Mesothelial cell of epicardium (in vitro differentiated cells): ENCODE measurements at places on chromosomes 3 and 15. TPM values are rescaled to one million over a fixed set of nuclear protein-coding genes. Genes with fewer than 3 reads are reported as not detected.
A peak's percentile ranks its signal among the peaks of the same experiment; 100 is the strongest.

The COMMD4 gene
- 64.1 to 70.5 TPM (median 69.1 TPM) in 3 replicates for total RNA-seq

The PRR20G gene
- total RNA-seq, result not detected in 3 replicates

- H3K4me3 ChIP-seq, result no peak overlapping the region
- H3K4me1 ChIP-seq, result peaks cover 9% of the 10 kb centered on the region
- H3K27me3 ChIP-seq, result peaks cover 97% of the 10 kb centered on the region
- no peaks in the 10 kb centered on the region for H3K36me3 ChIP-seq
- no peak for DNase-seq
Measured at GRCh38 chr15:79093352-79093935, 2.9 kb upstream of the RASGRF1 start.

The GATA2 gene
- 53.2 to 60.4 TPM (median 54.3 TPM) in 3 replicates for total RNA-seq

GRCh38 chr3:106678657-106679390 is 698.4 kb upstream of the CCDC54 start:
- H3K4me3 ChIP-seq, result no peak overlapping the region
- DNase-seq, result no peak
- peaks cover 2% of the 10 kb centered on the region for H3K4me1 ChIP-seq
- H3K27ac ChIP-seq, result no peak overlapping the region
- H3K27me3 ChIP-seq, result no peaks in the 10 kb centered on the region

The PLA2G4D gene
- not detected in 3 replicates for total RNA-seq

- H3K4me1 ChIP-seq, result peaks cover 3% of the 10 kb centered on the region
- no peaks in the 10 kb centered on the region for H3K27me3 ChIP-seq
- no peak overlapping the region for H3K4me3 ChIP-seq
Measured at GRCh38 chr15:52136442-52136980, 23.9 kb upstream of the BCL2L10 start.

DNA sequence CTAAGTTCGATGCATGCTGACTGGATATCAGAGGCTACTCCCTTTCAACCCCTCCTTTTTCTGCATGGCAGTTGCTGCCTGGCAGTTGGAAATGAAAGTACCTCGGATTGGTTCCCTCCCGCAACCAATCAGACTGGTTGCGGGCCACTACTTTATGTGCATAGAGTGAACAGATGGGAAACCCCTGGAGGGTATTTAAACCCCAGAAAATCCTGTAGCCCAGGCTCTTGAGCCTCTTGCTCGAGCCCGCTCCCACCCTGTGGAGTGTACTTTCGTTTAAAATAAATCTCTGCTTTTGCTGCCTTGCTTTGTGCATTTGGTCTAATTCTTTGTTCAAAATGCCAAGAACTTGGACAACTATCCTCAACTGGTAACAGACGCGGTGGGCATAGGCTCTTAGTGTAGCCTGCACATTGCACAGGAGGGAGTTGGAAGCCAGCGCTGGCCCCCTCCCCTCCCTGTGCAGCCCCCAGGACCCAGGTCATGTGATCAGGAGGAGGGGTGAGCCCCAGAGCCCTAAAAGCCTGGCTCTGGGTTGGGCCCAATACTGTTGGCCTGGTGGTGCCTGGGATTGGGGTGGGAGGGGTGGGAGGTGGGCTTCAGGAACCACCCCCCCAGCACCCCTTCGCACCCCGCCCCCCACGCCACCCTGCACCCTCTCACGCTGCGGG is 26.8 kb downstream of the RHCG start:
- no peak overlapping the region for H3K4me3 ChIP-seq
- H3K27ac ChIP-seq, result no peak overlapping the region
- peaks cover 6% of the 10 kb centered on the region for H3K4me1 ChIP-seq
- DNase-seq, result no peak

- DNase-seq, result no peak
- no peaks in the 10 kb centered on the region for H3K27me3 ChIP-seq
- peaks cover 13% of the 10 kb centered on the region for H3K4me1 ChIP-seq
- no peak overlapping the region for H3K27ac ChIP-seq
- peaks cover 8% of the 10 kb centered on the region for H3K36me3 ChIP-seq
Measured at GRCh38 chr3:105093371-105094252, 273.1 kb upstream of the ALCAM start.

The PARP14 gene
- total RNA-seq, result 39.7 to 46.3 TPM (median 40.5 TPM) in 3 replicates

GRCh38 chr15:44328135-44328534 is 39.6 kb downstream of the GOLM2 start:
- DNase-seq, result no peak
- H3K4me3 ChIP-seq, result no peak overlapping the region
- peaks cover 19% of the 10 kb centered on the region for H3K4me1 ChIP-seq
- no peaks in the 10 kb centered on the region for H3K27me3 ChIP-seq
- no peak overlapping the region for H3K27ac ChIP-seq

The TMEM45A gene
- total RNA-seq, result 20.8 to 25.7 TPM (median 24.0 TPM) in 3 replicates

GRCh38 chr15:72271221-72271620 is 1.1 kb downstream of the PARP6 start:
- no peak for DNase-seq
- H3K4me3 ChIP-seq, result peak overlapping the region; percentile 88
- peak overlapping the region; percentile 92 for H3K27ac ChIP-seq
- peaks cover 28% of the 10 kb centered on the region for H3K4me1 ChIP-seq
- peaks cover 7% of the 10 kb centered on the region for H3K27me3 ChIP-seq
- H3K36me3 ChIP-seq, result peaks cover 14% of the 10 kb centered on the region

DNA sequence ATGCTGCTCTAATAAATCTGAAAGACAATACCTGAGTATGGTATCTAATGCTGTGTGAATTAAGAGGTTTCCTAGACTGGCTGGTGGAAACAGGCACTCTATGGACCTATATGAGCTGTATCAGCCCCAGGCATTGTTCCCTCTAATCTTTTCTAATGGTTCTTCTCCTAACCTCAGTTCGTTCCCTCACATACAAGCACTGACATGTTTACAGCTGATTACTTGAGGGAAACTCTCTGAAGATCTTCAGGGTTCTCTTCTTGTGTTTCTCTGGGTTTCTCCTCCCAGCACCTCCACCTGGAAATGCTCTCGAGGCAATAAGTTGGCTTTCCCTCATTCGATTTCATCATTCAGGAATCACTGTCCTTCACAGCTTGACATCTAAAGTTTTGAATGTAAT is 52.9 kb downstream of the KLF15 start:
- H3K4me3 ChIP-seq, result no peak overlapping the region
- DNase-seq, result no peak
- no peak overlapping the region for H3K27ac ChIP-seq
- H3K4me1 ChIP-seq, result no peaks in the 10 kb centered on the region

The MOBP gene
- total RNA-seq, result not detected in 3 replicates

DNA sequence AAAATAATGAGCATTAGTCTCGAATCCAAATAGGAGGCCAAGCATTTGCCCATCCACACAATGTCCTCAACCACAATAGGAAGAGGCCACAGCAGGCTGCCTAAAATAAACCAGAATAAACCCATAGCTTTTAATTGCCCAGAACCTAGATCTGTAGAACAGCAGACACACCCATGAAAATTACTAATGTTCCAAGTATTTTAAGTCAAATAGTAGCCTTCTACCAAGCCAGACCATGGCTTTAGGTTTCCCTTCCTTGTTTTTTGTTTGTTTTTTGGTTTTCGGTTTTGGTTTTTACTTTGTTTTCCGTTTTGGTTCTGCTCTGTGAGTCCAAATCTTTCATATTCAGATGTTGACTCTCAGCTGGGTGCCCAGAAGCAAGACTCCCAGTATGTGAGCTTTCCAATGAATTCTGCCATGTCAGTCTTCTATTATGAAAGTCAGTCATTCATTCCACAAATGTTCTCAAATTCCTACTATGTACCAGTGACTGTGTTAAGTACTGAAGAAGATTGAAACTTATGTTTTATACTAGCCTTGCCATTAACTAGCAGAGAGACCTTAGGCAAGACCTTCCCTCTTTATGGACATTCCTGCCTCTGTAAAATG is 57.8 kb upstream of the BOC start:
- no peaks in the 10 kb centered on the region for H3K27me3 ChIP-seq
- DNase-seq, result no peak
- no peaks in the 10 kb centered on the region for H3K36me3 ChIP-seq
- peaks cover 91% of the 10 kb centered on the region for H3K4me1 ChIP-seq
